ENCODE measurements at places on chromosomes 4 and X.

GRCh38 chrX:123847056-123847455 lies 12.8 kb upstream of the XIAP start:
- no peak for DNase-seq

- DNase-seq = no peak
Measured at GRCh38 chr4:56211202-56211601, 176.1 kb downstream of the AASDH start.

- no peak for DNase-seq
Measured at GRCh38 chrX:134431894-134432293, 28.1 kb upstream of the HPRT1 start.

DNA sequence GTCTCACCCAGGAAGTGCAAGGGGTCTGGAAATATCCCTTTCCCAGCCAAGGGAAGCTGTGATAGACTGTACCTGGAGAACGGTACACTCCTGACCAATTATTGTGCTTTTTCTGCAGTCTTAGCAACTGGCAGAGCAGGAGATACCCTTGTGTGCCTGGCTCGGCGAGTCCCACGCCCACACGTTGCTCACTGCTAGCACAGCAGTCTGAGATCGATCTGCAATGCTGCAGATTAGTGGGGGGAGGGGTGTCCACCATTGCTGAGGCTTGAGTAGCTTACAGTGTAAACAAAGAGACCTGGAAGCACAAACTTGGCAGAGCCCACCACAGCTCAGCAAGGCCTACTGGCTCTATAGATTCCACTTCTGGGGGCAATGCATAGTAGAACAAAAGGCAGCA lies 138.5 kb downstream of the CHRDL1 start:
- DNase-seq = no peak

- DNase-seq = peak; percentile 9
Measured at GRCh38 chr4:184825141-184825895, 450 bp downstream of the ACSL1 start.

GRCh38 chr4:183638436-183638835 lies 20.5 kb downstream of the RWDD4 start:
- DNase-seq = no peak

DNA sequence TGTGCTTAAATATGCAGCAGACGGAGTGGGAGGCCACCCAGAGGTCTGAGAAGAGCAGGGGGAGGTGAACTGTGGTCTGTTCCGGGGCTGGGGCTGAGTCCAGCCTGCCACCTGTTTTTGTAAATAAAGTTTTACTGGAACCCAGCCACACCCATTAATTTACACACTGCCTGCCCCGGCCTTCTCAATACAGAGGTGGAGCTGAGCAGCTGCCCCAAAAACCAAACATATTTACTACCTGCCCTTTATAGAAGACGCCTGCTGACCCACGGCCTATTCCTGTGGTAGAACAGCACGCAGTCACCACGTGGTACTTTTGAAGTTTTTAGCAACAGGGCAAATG lies 45.9 kb downstream of the FGFRL1 start:
- DNase-seq = no peak

- DNase-seq = no peak
Measured at GRCh38 chr4:94924566-94924965, 166.8 kb downstream of the BMPR1B start.

DNA sequence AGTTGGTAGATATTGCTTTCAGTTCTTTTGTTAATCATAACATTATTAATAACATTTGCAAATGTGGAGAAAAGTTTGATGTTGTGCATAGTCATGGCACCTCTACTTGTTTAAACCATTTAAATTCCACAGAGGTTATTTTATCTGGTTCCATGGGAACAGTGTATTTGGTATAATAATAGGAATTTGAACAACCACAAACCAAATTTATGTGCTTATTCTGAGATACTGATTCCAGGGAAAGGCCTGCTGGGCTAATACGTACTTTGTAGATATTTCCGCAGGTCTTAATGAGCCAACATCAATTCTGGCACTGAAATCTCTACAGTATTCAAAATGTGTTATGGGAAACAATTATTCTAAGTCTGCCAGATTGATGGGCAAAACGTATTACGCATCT lies 319.0 kb downstream of the DKK2 start:
- no peak for DNase-seq

GRCh38 chr4:138292321-138292720 lies 50.2 kb upstream of the SLC7A11 start:
- no peak for DNase-seq

DNA sequence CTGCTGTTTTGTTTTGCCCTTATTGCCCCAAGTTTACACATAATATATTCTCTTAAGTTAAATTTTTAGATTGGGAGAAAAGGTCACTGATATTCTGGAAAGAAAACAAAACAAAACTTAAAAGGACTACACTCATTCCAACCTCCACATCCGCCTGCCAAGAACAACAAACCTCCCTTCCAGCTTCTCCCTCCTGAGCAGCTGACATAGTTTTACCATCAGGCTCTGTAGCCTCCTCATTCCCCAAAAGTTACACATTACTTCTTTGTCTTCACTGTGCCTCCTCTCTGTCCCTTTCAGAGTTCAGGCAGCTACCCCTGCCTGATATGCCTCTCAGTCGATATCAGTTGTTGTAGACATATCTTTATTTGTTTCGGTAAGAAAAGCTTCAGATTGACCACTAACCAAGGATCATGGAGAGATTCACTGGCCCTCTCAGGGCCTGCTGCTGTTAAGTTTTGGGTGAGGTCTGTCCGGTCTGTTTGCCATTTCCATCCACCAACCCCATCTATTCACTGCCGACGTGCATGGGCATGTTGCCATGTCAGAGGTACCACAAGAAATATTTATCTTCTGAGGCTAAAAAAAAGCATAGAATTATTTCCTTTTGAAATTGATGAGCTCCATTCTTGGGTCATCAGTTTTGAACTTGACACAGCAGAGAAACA lies 164.1 kb downstream of the GASK1B start:
- no peak for DNase-seq

- no peak for DNase-seq
Measured at GRCh38 chrX:36534900-36535299, 473.3 kb upstream of the FAM47C start.

DNA sequence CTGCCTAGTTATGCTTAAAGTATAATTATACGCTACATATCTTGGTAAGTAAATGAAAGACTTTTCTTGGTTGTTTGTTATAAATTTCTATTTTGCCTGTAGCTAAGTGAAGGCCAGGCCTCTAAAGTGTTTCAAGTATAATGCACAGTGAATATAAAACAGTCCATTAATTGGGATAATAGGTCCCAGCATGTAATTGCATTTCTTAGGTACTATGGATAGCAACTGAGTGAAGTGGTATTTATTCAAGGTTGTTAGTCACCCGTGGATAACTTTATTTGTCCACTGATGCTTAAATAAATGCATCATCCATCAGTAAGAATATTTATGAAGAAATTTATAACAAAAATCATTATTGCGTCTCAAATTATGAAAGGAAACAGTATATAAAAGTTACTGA lies 59.1 kb downstream of the TEX13C start:
- DNase-seq = no peak

DNA sequence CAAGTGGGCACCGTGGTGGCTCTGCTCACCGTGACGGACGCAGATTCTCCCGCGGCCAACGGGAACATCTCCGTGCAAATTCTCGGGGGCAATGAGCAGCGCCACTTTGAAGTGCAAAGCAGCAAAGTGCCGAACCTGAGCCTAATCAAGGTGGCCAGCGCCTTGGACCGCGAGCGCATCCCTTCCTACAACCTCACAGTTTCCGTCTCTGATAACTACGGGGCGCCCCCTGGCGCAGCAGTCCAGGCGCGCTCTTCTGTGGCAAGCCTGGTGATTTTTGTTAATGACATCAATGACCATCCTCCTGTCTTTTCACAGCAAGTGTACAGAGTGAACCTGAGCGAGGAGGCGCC lies 2.7 kb downstream of the FAT4 start:
- no peak for DNase-seq

DNA sequence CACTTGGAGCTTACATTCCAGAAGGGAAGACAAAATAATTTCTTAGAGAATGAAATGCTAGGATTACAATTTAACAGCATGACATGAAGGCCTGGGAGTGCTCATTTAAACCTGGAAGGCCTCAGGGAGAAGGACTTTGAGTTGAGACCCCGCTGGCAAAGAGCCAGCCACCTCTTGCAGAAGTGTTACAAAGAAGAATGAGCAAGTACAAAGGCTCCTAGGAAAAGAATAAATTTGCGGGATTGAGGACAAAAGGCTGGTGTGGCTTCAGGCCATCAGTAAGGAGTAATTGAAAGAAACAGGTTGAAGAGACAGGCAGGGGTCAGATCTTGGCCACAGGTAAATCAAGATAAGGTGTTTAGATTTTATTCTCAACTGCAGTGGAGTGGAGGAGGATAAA lies 3.1 kb upstream of the ELOVL6 start:
- no peak for DNase-seq

- DNase-seq = no peak
Measured at GRCh38 chrX:72569786-72570185, 2.9 kb downstream of the HDAC8 start.

- DNase-seq = no peak
Measured at GRCh38 chrX:22378296-22378695, 105.6 kb downstream of the CBLL2 start.

GRCh38 chr4:188021548-188022249 lies 26.1 kb downstream of the ZFP42 start:
- no peak for DNase-seq

- no peak for DNase-seq
Measured at GRCh38 chr4:113996599-113997177, 17.2 kb upstream of the ARSJ start.

DNA sequence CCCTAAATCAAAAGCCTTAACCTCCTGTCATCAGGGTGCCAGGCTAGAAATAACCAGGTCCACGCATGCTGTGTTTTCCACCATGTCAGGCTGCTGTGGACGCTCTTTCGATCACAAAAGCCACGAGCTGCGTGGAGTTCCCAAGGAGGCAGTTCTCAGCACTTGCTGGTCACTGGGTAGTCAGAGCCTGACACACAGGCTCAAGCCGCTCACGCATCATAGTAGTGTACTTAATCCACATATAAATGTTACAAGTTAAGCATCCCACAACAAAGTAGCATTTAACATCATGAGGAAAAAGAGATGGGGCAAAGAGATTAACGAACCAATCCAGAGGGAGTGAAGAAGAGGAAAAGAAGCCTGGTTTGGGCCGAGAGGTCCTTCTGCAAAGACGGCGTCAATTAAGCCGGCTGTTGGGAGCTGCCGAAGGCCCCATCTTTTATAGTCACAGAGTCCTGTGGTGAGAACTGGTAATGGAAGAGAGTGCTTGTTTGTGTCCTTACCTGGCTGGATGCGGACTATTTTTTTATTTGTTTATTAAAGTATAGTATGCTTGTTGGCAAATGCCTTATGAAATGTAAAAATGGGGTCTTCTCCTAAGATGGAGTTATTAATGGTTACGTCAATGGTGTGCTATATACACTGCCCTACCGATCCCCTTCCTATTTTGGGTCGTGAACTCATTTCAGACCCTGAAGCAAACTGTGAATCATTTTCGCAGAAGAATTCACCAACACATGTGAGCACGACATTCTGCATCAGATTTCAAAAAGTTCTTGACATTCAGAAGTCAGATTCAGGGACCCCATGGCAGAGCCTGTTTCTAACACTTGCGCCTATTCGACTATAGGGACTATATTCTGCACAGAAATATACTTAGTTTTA lies 675 bp downstream of the PRIMPOL start:
- no peak for DNase-seq

DNA sequence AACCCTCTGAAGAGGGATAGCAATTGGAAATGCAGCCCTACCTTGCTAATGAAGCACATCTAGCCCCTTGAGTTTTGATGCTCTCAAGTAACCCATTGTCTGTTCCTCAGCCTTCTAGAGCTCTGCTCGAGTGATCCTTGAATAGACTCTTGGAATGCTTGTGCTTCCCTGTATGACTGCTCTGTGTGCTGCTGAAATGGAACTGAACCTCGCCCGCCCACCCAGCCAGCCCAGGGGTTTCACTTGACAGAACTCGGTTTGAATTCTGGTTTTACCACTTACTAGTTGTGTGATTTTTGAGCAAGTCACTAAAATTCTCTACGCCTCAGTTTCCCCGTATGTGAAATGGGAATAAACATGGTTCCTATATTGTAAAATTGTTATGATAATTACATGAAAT lies 77.1 kb downstream of the MID2 start:
- no peak for DNase-seq

DNA sequence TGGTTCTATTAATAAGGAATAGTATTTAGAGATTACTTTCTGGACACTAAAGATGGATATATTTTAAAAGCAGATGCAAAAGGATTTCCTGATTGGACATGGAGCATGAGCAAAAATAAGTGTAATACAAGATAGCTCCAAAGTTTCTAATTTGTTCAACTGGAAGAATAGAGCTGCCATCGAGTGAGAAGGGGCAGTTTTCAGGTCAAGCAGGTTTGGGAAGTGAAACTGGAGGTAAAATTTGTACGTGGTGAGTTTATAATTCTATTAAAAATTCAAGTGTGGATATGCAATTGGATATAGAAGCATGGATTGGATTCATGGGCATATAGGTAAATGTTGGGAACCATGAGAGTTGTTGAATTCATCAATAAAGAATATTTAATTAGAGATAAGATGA lies 31.8 kb downstream of the PRDM8 start:
- no peak for DNase-seq

- no peak for DNase-seq
Measured at GRCh38 chr4:89303814-89304388, 3.7 kb downstream of the GPRIN3 start.

DNA sequence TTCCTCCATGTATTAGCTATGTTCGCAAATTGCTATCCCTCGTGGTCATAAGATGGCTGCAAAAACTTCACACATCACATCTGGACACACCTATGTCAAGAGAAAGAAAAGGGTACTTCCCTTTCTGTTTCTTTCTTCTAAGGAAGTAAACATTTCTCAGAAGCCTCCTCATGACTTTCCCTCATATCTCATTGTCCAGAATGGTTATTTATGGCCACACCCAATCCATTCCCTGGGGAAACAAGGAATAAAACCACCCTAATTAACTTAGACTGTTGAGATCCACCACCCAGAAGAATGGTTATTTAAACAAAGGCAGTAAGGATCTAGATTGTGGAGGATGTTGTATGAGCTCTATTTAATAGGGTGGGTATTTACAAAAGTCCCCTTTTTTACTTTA lies 160.8 kb upstream of the LNX1 start:
- no peak for DNase-seq

DNA sequence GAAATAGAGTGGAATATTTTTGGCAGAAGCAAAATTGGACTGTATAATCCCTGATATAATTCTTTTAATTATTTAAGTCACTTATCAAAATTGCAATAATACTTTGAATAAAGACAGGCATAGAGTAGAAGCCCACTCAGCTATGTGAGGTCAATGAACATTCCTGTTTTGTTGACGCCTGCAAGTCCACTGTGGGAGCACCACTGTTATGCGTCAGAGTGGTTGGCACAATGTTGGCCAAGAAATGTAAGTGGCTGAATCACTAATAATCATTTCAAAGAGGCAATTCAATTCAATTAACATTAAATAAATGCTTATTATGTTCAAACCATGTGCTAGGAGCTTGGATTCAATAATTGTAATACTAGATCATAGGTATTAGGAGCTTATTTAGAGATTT lies 221.0 kb downstream of the SPCS3 start:
- DNase-seq = no peak

- no peak for DNase-seq
Measured at GRCh38 chrX:56233100-56233499, 944 bp downstream of the KLF8 start.

- no peak for DNase-seq
Measured at GRCh38 chrX:73944563-73944908, 359.4 kb upstream of the ZCCHC13 start.

Data from stimulated activated CD8-positive, alpha-beta memory T cell treated with anti-CD3 and anti-CD28 coated beads, Interleukin-4, amount 100 ng/mL, for 1 hour (primary cell).